Right hindlimb (tissue), 1 donor: ENCODE measurements at places on chromosomes 6 and 20.

- no peak for DNase-seq
Observed at GRCh38 chr20:8912096-8912495, 156.8 kb upstream of the PLCB4 start.

DNA sequence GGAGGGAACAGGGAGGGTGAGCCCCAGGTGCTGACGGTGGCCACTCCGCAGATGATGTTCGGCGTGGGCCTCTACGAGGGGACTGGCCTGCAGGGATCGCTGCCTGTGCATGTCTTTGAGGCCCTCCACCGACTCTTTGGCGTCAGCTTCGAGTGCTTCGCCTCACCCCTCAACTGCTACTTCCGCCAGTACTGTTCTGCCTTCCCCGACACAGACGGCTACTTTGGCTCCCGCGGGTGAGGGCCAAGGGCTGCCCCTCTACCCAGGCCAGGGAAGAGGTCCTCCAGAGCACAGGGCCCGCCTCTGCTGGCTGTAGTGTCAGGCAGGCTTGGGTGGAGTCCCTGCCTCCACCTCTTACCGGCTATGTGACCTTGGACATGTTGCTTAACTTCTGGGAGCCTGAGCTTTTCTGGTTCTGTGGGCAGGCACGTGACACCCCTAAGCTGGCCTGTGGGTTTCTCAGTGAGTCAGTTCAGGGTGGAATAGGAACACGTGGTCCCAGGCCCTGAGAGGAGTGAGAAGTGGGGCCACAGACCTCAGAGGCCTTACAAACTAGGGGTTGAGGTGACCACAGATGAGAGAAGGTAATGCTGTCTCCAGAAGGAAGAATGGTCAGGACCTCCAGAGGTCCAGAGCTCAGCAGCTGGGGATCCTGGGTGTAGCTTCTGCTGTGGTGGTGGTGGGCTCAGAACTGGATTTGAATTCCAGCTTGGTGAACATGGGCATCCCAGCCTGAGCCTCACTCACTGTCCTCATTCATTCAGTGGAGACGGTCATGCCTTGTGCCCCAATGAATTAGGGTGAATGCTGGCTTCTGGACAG, 11.9 kb downstream of the PCIF1 start:
- DNase-seq, result no peak

DNA sequence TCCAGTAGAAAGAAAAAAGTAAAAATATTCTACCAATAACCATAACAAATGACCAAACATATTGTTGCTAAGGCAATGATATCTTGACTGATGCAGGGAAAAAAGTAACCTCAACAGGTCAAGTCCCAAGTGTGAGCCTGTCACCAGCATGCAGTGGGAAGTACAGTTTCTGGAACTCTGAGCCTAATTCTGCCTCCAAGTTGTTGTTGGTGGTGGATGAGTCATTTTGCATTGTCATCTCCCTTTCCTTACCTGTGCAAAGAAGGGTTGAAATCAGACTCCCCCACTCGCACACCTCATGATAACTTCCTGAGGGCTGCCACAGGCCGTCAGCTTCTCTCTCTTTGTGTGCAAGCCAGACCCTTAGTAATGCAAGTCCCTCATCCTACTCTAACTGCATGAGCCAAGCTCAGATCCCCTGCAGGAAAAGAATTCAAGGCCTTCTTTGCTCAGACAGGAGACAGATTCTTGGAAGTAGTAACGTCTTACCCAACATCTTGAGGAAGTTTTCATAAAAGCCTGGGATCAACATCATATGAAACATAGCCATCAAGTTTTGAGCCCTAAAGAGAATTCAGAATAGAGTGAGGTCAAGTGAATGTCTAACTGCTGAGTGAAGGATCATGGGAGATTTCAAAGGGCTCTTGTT, 207.6 kb upstream of the FOXA2 start:
- DNase-seq, result no peak

GRCh38 chr20:41956338-41957074, 338.3 kb upstream of the CHD6 start:
- no peak for DNase-seq

DNA sequence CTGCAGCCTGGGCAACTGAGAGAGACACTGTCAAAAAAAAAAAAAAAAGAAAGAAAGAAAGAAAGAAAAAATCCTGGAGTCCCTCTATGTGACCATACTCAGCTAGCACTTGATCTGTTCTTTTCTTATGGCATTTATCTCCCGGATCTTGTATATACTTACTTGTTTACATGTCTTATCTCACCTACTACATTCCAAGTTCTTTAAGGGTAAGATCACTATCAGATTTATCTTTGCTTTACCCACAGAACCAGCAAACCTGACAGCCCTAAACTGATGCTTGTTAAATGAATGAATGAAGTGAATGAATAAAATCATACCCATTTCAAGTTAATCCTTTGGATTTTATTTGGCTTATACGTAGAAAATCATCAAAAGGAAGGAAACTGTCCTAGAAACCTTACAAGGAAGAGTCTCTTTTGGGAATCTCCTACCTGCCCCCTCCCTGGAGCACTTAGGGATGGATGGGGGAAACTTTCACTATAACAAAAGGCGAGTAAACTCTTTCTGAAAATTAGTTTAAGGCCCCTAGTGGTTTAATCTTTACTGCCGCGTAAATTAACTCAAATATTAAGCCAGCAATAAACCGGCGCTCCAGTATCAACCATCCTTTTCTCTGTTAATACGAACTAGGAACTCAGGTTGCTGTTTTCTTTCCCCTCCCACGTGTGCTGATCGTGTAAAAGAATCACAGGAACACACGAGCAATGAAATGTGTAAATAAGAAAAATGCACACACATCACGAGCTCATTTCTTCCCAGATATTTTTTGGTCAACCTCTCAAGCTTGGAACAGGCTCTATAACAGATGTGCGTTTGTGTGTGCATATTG, 1.3 kb upstream of the UTRN start:
- DNase-seq, result no peak
